ENCODE measurements at places on chromosomes 1 and 21. TPM values are rescaled to one million over a fixed set of nuclear protein-coding genes. Genes with fewer than 3 reads are reported as not detected.

Gene AIRE
- not detected for total RNA-seq

DNA sequence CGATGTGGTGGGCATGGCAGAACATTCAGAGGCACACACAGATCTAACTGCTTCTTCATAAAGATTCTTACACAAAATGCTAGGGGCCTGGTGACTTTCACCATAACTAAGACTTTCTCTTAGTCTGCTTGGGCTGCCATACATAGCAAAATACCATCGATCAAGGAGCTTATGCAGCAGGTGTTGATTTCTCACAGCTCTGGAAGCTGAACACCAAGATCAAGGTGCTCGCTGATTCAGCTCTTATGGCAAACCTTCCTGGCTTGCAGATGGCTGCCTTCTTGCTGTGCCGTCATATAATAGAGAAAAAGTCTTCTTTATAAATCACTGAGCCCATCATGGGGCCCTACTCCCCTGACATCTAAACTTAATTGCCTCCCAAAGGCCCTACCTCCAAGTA is 487.3 kb downstream of the AJAP1 start:
- no peak for DNase-seq

Gene DCDC2B
- not detected for total RNA-seq

- no peak for DNase-seq
Measured at GRCh38 chr1:221067721-221068120, 188.5 kb downstream of the HLX start.

DNA sequence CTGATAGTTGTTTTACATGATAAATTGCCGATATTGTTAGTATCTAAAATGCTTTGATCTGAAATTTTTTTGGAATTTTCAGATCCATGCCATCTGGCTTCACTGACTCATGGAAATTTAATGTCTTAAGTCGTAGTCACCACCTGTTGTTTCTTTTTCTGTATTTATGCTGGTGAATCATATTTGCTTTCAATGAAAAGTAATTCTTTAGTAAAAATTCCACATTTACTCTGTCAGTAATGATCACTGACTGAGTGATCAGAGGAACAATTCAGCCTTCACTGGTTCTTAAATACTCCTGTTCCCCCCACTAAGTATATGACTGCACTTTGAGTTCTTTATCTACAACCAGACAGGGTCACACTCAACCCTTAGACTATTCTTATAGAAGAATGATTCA is 185.6 kb upstream of the NRIP1 start:
- DNase-seq = no peak

GRCh38 chr1:236066828-236067386 is 2.0 kb upstream of the NID1 start:
- DNase-seq = no peak

GRCh38 chr1:31020007-31020790 is 45.3 kb downstream of the PUM1 start:
- no peak for DNase-seq

DNA sequence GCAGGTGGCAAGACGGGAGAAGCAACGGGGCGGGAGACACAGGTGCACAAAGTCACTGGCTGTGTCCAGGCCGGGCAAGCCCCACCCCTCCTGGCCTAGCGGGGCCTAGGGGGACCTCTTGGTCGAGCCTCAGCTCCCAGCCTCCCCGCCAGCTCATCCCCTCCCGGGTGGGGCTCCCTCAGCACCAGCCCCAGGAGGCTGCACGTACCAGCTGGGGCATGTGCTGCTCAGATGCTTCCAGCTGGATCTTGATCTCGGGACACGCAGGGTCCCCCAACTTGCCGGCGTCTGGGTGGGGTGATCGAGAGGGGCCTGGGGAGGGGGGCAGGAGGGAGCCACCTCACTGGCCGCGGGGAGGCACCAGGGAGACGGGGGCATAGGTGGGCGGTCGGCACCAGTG is 71.4 kb downstream of the RAP1GAP start:
- DNase-seq = no peak

GRCh38 chr1:201098992-201099677 is 13.1 kb downstream of the CACNA1S start:
- DNase-seq = no peak

- no peak for DNase-seq
Measured at GRCh38 chr1:109669246-109669948, 1.5 kb downstream of the GSTM2 start.

Gene MFSD2A
- total RNA-seq = 0.60 TPM

DNA sequence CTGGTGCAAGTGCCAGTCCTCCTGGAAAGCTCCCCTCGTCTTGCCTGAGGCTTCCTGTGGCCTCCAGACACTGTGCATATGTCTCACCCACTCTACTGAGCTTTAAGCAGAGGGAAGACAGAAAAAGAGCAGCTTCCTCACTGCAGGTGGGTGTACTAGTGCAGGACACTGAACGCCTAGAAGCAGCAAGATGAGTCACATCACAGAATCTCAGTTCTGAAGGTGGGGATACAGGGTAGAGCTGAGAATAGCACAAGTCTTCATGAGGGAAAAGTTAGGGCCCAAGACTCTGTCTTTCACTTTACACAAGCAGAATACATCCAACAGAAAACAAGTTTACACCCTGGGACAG is 37.4 kb downstream of the PCAT6 start:
- DNase-seq = no peak

Gene HTR6
- total RNA-seq = 0.16 TPM

- no peak for DNase-seq
Measured at GRCh38 chr1:59687081-59687480, 127.7 kb upstream of the HOOK1 start.

- no peak for DNase-seq
Measured at GRCh38 chr1:37795340-37796125, 1.9 kb downstream of the MANEAL start.

Gene LRRC71
- total RNA-seq = 0.35 TPM

- DNase-seq = no peak
Measured at GRCh38 chr1:239457491-239458143, 71.2 kb downstream of the CHRM3 start.

DNA sequence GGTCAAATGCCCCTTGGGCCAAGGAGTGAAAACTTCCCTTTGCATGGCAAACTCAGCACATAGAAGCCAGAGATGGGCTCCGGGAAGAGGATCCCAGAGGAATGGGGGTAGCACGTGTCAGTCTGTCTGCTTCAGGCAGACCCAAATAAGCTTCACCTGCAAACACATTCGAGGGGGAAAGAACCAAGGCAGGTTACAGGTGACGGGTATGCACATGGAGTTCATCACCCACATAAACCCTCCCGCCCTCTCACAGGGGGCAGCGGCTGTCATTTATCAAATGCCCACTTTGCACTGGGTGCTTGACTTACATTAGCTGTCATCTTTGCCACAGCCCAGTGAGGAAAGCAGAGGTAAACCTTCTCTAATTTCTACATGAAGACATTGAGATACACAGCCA is 73.0 kb upstream of the TLR5 start:
- peak; percentile 54 for DNase-seq

- no peak for DNase-seq
Measured at GRCh38 chr1:90712153-90712856, 4.8 kb downstream of the BARHL2 start.

Gene RPS27
- total RNA-seq = 1,646 TPM

DNA sequence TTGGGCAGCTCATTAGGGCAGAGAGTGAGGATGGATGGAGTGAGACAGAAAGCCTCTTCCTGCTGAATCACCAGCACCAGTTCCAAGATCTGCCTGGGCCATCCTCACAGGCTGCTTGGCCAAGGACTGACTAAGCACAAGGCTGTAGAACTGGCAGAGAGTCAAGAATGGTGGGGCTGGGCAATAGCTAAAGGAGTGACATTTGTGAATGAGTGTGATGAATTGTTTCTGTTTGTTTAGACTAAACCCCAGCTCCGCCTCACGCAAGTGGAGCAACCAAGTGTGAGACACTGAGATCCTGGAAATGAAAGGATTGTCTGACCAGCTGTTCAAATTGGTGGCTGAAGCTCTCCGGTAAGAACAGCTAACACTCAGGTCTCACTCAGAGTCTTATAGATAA is 38.6 kb downstream of the BRINP2 start:
- no peak for DNase-seq

DNA sequence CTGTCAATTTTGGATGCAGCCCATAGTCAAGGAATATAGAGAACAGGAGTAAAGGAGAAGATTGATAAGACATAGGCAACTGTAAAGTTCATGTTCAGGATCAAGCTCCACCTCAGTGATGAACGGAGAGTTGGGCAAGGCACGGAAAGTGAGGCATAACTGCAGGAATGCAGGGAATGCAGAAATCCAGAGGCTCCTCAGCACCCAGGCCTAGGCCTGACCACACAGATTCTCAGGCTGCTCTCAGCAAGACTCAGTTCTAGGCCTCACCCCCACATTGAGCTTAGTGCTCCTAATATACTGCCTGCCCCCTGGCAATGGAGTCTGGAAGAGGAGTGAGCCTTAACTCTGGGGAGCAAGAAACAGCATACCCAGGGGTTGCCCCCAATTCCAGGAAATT is 36.3 kb upstream of the S1PR1 start:
- no peak for DNase-seq

Gene TAS1R2
- not detected for total RNA-seq

DNA sequence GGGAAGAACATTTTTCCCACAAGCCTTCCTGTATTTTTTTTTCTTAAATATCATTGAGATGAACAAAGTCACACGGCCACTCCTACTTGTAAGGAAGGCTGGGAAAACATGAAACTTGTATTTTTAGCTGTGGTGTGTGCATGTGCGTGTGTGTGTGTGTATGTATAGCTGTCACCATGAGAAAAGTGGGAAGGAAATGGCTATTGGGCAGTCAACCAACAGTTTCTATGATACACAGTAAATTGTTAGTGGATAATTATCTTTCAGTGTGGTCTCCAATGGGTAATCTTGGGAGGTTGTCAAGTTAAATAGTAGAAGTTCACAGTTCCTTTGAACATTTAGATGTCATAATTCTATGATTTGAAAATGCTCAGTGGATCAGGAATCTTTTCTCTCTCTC is 132.7 kb upstream of the USP24 start:
- DNase-seq = no peak

Gene FCRL1
- total RNA-seq = not detected

- no peak for DNase-seq
Measured at GRCh38 chr1:12756768-12757413, 10.9 kb downstream of the CFAP107 start.

- no peak for DNase-seq
Measured at GRCh38 chr1:97202481-97203380, 481.1 kb downstream of the PTBP2 start.

Gene PRAMEF15
- not detected for total RNA-seq
